ENCODE measurements at places on chromosomes 2 and 18.
A peak's percentile ranks its signal among the peaks of the same experiment; 100 is the strongest.

GRCh38 chr2:48449073-48449840 lies 80.7 kb upstream of the STON1 start:
- peak; percentile 2 for DNase-seq

- DNase-seq, result peak; percentile 41
Observed at GRCh38 chr2:152740743-152741328, 22.4 kb downstream of the ARL6IP6 start.

GRCh38 chr2:203185864-203186263 lies 53.0 kb upstream of the CYP20A1 start:
- DNase-seq, result no peak

- no peak for DNase-seq
Observed at GRCh38 chr2:102485147-102485785, 12.2 kb downstream of the SLC9A4 start.

- no peak for DNase-seq
Observed at GRCh38 chr2:240622060-240622411, 3.2 kb upstream of the GPR35 start.

GRCh38 chr2:141490886-141491285 lies 639.9 kb downstream of the LRP1B start:
- DNase-seq, result no peak

GRCh38 chr2:239412905-239413603 lies 12.2 kb upstream of the HDAC4 start:
- DNase-seq, result no peak

DNA sequence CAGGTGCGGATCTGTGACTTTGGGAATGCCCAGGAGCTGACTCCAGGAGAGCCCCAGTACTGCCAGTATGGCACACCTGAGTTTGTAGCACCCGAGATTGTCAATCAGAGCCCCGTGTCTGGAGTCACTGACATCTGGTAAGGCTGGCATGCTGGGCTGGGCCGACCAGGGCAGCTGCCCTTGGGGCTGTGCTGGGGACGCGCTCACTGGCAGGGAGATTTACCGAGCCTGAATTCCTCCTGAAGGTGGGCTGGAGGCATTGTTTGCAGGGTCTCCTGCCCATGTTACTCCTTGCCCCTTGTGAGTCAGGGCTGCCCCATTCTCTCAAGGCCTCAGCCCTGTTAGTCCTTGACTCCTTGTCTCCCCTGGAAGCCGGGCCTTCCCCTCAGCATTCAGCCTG lies 18.7 kb upstream of the GMPPA start:
- no peak for DNase-seq

DNA sequence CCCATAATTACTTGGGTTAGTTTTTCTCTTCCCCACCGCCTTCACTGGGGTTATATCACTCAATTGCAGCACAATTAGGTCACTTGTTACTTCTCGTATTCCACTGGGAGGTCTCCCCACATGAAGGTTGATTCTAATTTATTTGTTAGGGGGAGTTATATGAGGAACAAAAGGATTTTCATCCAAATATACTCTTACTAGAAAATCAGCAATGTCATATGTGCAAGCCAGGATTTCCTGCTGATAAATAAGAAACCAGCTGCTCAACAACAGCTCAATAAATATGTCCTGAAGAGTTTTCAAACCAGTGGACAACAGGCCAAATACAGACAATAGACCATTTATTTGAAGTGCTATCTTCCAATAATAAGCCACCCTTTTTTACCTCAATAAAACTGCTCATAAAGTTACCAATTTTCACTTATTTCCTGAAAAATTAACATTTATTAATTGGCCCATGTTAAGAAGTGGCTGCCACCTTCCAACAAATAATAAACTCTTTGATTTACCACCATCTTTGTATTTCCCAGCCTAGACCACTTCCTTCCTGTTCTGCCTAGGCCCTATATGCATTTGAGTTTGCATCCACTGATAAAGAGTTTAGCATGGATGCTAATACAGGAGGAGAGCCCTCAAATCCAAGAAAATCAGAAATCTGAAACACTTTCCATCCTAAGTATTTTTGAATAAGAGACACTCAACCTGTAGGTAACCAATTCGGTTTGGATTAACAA lies 184.4 kb upstream of the SLC39A10 start:
- no peak for DNase-seq

GRCh38 chr2:136151021-136151971 lies 33.3 kb upstream of the CXCR4 start:
- DNase-seq, result no peak

GRCh38 chr18:11736656-11737055 lies 47.6 kb downstream of the GNAL start:
- no peak for DNase-seq

- no peak for DNase-seq
Observed at GRCh38 chr2:174246944-174247381, 1.4 kb downstream of the OLA1 start.

- no peak for DNase-seq
Observed at GRCh38 chr2:186399082-186399644, 86.9 kb upstream of the ZC3H15 start.

DNA sequence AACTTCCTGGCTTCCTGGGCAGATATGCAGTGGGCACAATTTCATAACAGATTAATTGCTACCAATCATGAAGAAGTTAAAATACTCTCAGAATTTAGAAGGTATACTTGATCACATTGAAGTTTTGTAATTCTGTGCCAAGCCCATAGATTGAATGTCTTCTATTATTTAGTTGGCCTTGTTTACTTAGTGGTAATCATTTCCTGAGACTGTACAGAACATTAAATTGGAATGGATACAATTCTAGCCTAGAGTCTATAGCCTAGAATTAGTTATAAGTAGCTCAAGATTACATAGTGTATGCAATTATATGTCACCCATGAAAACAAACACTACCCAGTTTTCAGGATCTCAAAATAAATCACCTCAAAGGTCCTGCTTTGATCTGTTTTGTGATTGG lies 615.8 kb downstream of the XIRP2 start:
- DNase-seq, result no peak

DNA sequence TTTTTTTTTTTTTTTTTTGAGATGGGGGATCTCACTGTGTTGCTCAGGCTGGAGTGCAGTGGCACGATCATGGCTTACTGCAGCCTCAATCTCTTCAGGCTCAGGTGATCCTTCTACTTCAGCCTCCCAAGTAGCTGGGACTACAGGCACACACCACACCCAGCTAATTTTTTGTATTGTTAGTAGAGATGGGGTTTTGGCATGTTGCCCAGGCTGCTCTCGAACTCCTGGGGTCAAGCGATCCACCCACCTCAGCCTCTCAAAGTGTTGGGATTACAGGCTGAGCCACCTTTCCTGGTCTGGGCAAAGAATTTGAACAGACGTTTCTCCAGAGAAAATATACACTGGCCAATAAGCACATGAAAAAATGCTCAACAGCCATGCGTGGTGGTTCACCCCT lies 2.9 kb upstream of the SNRNP200 start:
- DNase-seq, result peak; percentile 26

- no peak for DNase-seq
Observed at GRCh38 chr2:27990030-27990590, 99.6 kb downstream of the BABAM2 start.

DNA sequence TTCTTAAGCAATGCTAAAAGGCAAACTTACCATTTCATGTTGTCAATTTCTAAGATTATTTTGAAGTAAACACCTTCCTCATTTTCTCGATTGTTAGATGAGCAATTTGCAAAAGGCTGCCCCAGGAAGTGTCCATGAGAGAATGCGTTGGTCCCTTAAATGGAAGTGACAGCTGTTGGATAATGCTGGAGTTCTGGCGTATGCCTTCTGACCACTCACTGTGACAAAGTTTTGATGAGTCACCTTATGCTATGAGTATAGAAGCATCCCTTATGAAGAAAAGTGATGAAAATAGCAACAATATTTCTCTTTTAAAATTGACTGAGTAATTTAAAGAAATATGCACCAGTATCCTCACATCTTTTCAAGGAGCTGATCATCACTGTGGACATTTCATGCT lies 1497.5 kb downstream of the DPP10 start:
- no peak for DNase-seq

GRCh38 chr2:38178556-38179419 lies 102.8 kb upstream of the CYP1B1 start:
- DNase-seq, result no peak

Measured in NCI-H748 treated with DMSO at 0.1 percent for 48 hours (cell line).